Stimulated activated CD8-positive, alpha-beta memory T cell treated with anti-CD3 and anti-CD28 coated beads, Interleukin-4, amount 100 ng/mL, for 48 hours (primary cell): ENCODE measurements at places on chromosomes 7 and 10.

DNA sequence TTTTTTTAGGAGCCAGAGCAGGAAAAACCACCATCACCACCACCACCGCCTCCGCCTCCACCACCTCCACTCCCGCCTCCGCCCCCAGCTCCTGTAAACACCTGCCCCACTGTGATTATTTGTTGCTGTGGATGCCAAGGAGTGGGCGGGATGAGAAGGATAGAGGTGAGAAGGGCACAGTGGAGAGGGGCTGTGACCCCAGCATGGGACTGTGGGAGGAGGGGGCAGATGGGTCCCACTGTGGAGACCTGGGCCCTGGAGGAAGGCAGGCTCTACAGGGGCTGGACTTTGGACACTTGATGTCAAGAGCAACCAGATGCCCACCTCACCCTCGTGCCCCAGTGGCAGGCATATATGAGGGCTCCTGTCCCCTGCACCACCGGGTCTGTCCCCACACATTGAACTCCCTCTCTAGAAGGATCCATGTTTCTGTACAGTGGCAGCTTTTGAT, 24.7 kb downstream of the ANTXRL start:
- DNase-seq = no peak

DNA sequence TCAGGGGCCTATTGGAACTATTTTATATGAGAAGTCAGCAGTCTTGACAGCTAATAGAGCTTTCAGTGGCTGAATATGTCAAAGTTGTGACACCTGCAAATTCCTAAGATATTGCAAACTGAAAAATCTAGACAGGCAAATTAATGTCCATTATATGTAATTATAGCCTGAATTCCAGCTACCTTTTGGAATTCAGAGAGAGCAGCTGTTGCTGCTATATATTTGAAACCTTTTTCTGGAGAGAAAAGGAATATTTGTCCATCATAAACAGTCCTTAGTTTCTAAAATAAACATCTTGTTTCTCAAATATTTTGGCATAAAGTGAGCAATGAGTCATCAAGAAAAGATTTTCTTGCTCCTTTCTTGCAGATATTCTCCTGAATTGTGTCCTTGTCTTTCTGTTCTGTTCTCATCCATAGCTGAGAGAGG, 408.9 kb upstream of the SEMA3D start:
- no peak for DNase-seq

- DNase-seq = no peak
These were observed 185.7 kb downstream of the KIAA1217 start for GRCh38 chr10:24394461-24395190.

DNA sequence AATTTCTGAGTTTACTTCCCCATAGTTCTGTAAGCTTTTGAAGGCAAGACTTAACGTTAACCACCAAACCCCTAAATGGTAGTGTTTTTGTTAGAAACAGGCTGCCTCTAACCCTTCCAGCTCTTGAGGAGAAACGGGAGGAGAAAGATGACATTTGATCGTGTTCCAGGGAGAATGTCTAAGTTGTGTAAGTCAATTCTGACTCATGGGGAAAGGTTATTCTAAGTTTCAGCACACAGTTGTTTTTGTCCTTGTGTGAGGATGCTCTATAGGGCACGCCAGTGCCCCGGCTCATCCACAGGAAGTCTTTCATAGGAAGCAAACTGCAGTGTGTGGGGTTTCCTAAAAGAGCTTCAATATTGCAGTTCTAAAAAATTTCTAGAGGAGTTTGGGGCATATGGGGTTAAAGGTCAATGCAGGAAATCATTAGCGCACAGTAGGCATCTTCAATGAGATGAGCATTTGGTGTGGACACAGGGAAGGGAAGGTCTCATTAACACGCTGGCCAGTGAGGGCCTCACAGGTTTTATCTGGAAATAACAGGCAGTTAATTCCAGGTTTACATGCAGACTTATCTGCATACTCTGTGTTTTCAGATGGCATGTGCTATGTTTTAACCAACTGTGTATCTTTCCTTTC, 638.2 kb upstream of the IGFBP3 start:
- DNase-seq = no peak

DNA sequence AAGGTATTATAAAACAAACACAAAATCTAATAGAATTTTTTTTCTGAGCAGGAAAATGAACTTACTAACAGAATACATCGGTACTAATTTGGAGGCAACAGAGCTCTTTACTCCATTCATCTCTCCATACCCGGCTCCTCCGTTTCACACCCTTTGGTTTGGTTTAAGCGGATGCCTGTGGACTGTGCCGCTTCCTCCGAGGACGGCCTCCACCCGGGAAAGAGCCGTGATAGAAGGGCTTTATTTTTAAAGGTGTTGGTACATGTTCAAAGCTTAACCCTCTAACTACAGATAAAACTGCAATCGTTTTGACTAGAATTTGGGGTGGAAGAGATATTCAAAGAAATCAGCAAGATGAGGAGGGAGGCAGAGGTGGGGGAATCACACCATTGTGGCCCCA, 1.9 kb downstream of the VIPR2 start:
- no peak for DNase-seq

DNA sequence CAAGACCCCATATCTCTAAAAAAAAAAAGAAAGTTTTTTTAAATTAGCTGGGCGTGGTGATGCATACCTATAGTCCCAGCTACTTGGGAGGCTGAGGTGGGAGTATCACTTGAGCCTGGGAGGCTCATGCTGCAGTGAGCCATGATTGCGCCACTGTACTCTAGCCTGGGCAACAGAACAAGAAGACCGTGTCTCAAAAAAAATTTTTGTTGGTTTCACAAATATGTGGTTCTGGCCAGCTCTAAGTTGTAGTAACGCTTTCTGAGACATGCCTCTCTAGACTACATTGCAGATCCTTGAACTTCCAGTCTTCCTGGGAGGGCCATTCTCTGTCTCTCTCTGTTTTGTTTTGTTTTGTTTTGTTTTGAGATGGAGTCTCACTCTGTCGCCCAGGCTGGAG, 24.6 kb upstream of the RHBDD2 start:
- no peak for DNase-seq

- DNase-seq = peak; percentile 29
These were observed 1.3 kb upstream of the PRKAG2 start for GRCh38 chr7:151877911-151878835.

DNA sequence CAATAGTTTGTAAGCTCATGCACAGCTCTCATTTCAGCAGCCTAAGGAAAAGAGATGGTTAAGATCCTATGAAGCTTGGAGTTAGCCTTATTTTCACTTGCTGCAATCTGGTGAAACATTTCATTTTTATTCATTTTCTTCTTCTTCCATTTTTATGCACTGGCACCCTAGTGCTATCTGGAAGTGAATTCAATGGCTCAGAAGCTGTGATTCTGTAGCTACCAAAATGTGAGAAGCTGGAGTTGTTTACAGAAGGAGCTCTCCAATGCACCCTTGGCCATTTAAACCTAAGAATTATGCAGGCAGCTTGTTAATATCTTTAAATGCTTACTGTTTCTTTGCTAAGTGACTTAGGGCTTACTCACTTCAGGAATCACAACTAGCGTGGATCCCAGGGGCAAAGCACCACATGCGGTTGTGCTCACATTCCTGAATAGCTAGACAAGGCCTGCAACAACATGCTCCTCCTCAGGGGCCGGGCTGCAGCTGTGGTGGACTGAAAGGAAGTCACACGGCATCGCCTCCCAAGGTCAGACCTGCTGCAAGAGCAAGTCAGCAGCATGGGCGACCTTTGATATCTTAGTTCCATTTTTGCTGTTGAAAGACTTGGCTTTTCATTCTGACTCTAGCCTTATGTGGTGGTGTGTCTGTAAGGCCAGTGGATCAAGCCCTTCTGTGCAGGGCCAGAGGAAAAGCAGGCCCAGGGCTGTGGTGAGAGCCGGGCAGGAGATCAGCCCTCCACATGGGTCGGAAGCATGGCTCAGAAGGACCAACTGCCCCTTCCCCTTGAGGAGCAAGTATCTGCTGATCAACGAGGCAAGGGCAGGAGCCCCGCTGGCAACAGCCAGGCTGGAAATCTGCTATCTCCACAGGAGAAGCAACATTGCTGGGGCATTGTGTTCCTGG, 91.9 kb upstream of the MBL2 start:
- DNase-seq = no peak

- DNase-seq = no peak
These were observed 2.2 kb upstream of the MET start for GRCh38 chr7:116669769-116670168.

GRCh38 chr7:127713006-127713405, 61.0 kb downstream of the SND1 start:
- DNase-seq = no peak

DNA sequence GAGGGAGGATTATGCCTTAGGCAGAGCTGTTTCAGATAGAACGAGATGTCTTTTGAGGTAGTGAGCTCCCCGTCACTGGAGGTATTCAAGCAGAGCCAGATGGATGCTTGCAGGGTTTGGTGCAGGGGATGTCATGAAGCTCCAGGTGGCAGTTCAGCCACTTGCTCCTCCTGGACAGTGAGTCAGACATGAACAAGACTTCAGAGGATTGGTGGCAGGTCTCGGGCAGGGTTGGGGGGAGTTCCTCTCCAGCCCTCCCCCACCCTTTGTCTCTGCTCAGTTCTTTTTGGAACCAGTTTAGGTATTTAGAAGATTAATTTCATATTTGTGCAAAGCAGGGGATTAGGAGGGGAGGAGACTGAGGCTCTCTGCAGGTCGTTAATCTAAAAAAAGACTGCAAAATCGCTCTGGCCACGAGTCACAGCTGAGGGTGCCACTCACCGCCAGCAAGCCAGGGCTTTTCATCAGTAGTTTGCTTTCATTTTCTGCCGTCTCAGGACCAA, 21.5 kb upstream of the MYL10 start:
- DNase-seq = no peak

DNA sequence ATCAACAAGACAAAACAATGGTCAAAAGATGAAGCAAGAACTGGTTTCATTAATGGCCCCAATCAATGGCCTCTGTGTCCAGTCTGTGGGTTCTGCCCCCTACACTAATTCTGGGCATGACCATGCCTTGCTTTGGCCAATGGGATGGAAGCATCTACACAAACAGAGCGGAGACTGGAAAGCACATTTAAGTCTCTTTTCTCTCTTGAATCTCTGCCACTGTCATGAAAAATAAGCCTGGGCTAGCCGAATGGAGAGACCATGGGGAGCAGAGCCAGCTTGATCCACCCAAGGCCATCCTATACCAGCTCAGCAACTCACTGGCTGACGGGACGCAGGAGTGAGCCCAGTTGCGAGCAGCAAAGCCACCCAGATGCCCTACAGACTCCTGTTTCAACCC, 30.9 kb downstream of the ANKRD16 start:
- DNase-seq = no peak

- DNase-seq = no peak
These were observed 26.1 kb downstream of the GBX1 start for GRCh38 chr7:151141311-151141854.

- DNase-seq = no peak
These were observed 973 bp downstream of the GPR158 start for GRCh38 chr10:25175527-25176420.

- DNase-seq = peak; percentile 21
These were observed 4.3 kb downstream of the HOXA11 start for GRCh38 chr7:27180431-27181420.

GRCh38 chr10:23370106-23370505, 25.5 kb upstream of the C10orf67 start:
- no peak for DNase-seq

DNA sequence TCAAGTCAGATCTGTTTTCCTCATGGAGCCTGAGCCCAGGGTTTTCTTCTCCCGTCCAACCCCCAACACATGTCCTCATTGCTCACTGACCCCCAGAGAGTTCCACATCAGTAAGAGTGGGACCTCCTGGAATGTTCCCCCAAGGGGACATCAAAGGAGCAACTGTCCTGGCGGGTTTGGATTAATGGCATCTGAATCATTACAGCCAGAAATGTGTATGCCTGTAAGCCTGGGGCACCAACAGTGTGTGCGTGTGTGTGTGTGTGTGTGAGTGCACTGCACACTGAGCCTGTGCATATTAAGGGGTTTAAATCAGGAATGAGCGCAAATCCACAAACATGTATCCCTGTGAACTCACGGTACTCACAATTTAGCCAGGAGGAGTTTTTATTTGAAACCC, 222.3 kb downstream of the PLXNA4 start:
- DNase-seq = no peak

DNA sequence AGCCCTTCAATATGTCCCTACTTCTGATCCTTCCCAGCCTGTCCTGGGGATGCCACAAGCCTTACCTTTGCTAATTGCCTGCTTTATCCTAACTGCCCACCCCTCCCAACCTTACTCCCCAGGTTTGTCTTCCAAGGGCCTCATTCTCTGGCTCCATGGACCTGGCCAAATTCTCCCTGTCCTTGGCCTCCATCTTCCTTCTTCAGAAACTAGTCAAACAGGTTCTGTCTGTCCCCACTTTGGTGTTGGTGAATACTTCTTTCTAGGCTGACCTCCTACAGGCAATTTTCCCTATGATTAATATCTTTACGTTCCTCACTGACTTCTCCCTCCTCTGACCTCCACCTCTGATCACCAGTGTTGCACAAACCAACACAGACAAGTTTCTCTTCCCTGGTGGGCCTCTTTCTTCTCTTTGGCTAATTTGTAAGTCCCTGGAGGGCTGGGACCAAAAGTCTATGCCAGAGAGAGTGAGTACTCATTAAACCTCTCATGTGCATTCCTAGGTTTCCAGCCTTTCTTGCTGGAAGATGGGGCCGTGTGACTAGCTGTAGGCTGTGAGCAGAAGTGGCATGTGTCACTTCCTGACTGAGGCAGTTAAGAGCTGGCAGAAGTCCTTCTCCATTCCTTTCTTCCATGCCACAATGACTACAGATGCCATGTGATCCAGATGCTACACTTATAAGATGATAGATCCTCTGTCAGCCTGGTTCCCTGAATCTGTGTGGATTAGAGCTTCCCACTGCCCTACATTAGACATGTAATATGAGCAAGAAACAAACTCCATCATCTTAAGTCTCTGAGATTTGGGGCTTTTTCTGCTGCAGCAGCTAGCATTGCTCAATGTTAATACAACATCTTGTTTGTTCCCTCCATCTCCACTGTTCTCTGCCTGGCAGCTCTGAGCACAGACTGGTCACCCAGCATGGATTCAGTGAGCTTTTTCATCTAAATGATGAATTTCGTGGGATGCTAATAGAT, 382.7 kb downstream of the RPS24 start:
- DNase-seq = no peak

DNA sequence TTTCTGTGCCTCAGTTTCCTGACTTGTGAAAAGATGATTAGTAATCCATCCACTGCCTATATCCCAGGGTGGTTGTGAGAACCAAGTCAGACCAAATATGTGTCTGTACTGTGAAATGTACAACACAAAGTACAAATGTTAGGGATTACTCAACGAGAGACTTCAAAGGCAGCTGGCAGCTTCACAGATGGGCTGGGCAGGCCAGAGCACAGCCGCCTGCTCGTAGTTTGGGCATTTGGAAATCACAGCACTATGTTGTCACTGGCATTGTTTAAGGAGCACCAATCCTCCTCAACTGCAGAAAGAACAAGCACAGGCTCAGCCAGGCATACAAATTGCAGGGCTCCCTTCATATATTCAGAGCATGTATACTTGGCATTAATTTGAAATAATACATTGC, 64.5 kb upstream of the C10orf90 start:
- DNase-seq = no peak
